ENCODE measurements at places on chromosomes 2 and 18. TPM values are rescaled to one million over a fixed set of nuclear protein-coding genes. Genes with fewer than 3 reads are reported as not detected.

- DNase-seq: no peak
- no peaks in the 10 kb centered on the region for H3K36me3 ChIP-seq
- no peaks in the 10 kb centered on the region for H3K4me1 ChIP-seq
- H3K27ac ChIP-seq: no peak overlapping the region
- no peak overlapping the region for H3K4me3 ChIP-seq
Measured at GRCh38 chr2:198917926-198918720, 539.6 kb downstream of the SATB2 start.

Gene LCLAT1
- 19.5 TPM for total RNA-seq

DNA sequence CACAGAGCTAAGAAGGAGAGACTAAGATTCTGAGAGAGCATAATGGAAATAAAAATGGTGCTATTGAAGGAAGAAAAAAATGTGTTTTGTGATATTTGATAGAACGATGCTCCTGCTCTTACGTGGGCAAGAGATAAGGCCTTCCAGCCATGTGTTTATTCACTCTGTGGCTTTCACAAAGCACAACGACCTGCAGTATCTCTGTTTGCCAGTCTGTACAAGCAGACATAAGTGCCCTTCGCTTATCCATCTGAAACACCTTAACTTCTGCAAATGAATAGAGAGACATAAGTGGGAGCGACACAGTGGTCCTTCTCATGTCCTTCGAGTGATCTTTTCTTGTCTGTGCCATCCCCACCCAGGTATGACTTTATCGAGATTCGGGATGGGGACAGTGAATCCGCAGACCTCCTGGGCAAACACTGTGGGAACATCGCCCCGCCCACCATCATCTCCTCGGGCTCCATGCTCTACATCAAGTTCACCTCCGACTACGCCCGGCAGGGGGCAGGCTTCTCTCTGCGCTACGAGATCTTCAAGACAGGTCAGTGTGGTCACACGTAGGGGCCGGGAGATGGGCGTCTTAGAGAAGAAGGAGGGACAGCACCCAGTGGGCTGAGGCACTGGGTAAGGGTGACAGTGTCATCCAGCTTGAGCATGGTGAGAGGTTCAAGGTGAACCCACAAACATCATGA lies 33.7 kb downstream of the NRP2 start:
- no peak for DNase-seq
- no peak overlapping the region for H3K4me3 ChIP-seq
- peaks cover 76% of the 10 kb centered on the region for H3K4me1 ChIP-seq
- H3K27me3 ChIP-seq: no peaks in the 10 kb centered on the region
- peak overlapping the region; percentile 59 for H3K27ac ChIP-seq

GRCh38 chr2:112629823-112630222 lies 15.9 kb upstream of the SLC20A1 start:
- peaks cover 72% of the 10 kb centered on the region for H3K4me1 ChIP-seq
- H3K4me3 ChIP-seq: no peak overlapping the region
- H3K27me3 ChIP-seq: no peaks in the 10 kb centered on the region
- DNase-seq: no peak
- no peaks in the 10 kb centered on the region for H3K36me3 ChIP-seq

- H3K27ac ChIP-seq: no peak overlapping the region
- H3K27me3 ChIP-seq: no peaks in the 10 kb centered on the region
- DNase-seq: peak; percentile 35
- no peaks in the 10 kb centered on the region for H3K36me3 ChIP-seq
- no peaks in the 10 kb centered on the region for H3K4me1 ChIP-seq
Measured at GRCh38 chr2:128414351-128414750, 95.7 kb upstream of the HS6ST1 start.

Gene IGFBP5
- 500 TPM for total RNA-seq

DNA sequence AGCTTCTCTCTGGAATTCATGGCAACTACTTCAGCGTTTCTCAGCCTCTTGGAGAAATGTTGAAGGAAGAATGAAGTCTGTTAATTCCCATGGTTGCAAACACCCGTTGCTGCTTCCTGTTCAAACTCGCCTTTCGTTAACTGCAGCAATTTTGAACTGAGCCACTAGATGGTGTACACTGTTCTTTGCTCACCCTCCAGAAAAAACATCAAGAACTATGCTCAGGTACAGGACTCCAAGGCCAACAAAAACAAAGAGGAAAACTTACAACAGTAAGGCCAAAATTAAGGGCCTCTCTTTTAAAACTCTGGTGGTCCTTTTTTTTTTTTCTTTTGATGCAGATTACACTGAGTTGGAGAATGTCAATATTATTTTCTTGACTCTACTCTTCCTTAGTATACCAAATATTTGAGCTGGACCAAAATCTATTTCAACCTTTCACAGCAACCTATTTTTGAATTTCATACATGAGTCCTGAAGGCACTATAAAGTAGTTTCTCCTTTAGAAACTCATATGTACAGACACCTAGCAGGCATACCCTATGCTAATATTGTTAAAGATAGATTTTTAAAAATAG lies 58.2 kb downstream of the KLHL14 start:
- H3K4me3 ChIP-seq: no peak overlapping the region
- H3K4me1 ChIP-seq: peaks cover 4% of the 10 kb centered on the region
- no peaks in the 10 kb centered on the region for H3K36me3 ChIP-seq
- no peak overlapping the region for H3K27ac ChIP-seq
- DNase-seq: no peak

DNA sequence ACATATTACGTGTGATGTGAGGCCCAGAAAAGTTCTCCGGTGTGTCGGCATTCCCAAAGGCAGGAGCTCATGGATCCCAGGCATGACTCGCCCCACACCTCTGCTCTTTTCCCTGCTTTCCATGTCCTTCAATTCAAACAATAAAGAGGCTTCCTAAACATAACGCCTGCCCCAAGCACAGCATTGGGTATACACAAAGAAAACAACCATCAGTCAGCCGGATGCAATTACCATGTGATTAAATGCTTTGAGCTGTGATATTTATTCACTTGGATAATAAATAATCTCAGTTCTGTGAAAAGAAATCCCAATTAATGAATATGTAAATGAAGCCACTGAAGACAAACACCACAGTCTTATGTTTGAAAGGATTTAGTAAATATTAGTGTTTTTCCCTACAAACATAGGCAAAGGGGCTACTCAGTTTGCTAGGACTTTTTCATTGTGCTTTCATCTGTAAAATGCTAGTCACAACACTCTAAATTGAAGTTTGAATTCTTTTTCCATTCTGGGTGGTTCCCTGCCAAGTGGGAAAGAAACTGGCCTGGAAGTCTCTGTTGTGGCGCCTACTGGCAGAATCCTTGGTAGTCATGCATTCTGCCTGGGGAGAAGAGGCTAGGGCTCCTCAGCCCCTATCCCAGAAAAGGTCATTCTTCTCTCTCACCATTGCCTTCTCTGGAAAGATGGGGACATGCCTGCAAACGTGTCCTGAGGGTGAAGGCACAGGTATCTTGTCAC lies 144.7 kb downstream of the COL6A3 start:
- peaks cover 45% of the 10 kb centered on the region for H3K4me1 ChIP-seq
- no peaks in the 10 kb centered on the region for H3K27me3 ChIP-seq
- H3K27ac ChIP-seq: no peak overlapping the region
- H3K4me3 ChIP-seq: no peak overlapping the region

DNA sequence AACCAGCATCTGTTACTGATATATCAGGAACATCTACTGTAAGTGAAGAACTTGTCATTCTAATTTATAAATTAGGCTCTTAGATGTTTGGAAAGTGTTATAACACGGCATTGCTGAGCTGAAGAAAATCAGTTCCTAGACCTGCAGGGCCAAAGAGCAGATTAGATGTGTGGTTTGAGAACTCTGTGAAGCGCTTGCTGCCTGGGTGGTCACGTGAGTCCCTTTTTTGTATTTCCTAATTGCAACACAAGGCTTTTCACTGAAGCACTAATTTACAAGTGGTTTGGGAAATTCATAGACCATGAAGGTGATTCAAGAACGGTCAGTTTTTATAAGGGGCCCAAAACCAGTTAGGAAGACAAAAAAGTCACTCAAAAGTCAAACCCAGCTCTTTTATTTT lies 106.9 kb upstream of the SP3 start:
- H3K27ac ChIP-seq: no peak overlapping the region
- DNase-seq: no peak
- H3K4me3 ChIP-seq: no peak overlapping the region
- H3K4me1 ChIP-seq: no peaks in the 10 kb centered on the region

DNA sequence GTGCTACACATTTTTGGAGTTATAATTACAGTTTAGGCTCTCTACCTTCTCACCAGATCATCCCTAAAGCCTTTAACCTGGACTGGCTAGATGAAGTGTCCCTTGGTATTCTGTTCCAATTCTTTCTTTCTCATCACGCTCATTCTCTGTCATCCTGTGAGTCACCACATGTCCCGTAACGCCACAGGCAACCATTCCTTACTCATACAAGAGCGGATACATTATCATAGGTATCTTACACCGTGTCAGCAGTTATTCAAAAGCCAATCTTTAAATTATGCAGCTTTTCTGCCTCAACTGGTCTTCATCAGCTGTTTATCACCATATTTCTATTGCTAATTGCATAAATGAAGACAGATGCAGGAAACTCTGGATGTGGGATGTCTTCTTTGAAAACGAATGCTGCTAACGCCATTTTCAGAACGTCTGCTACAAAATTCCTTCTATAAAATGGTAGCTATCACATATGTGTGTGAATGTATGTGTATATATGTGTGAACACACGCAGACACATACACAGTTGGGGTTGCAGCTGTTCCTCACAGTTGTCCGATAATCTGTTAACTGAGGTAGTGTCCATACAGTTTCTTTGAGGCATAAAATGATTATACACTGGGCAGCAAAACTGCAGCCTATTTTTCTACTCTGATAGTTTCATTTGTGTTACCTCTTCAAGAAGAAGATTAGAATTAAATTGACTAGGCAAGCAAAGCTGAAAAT lies 47.9 kb downstream of the EML6 start:
- peaks cover 3% of the 10 kb centered on the region for H3K36me3 ChIP-seq
- H3K27me3 ChIP-seq: no peaks in the 10 kb centered on the region
- no peak overlapping the region for H3K4me3 ChIP-seq
- no peak overlapping the region for H3K27ac ChIP-seq
- DNase-seq: no peak

DNA sequence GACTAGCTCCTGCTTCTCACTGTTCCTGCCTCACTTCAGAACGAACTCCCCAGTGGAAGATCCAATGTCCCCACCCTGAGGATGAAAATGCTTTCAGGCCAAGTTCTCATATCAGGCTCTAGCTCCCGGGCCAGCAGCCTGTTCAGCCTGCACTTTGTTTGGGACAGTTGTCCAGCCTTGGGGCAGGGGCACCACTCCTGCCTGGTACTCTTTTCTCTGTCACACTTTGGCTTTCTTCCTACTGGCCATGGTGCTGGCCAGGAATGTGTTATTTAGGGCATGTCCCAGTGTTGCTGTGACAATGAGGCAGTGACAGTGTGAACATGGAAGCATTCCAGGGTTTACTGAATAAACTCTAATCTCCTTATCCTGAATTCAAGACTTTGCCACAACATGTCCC lies 154.1 kb downstream of the GALNT14 start:
- DNase-seq: no peak
- no peaks in the 10 kb centered on the region for H3K36me3 ChIP-seq
- peaks cover 3% of the 10 kb centered on the region for H3K4me1 ChIP-seq
- no peak overlapping the region for H3K27ac ChIP-seq
- no peak overlapping the region for H3K4me3 ChIP-seq

- peaks cover 8% of the 10 kb centered on the region for H3K27me3 ChIP-seq
- no peak overlapping the region for H3K27ac ChIP-seq
- H3K4me3 ChIP-seq: no peak overlapping the region
- no peak for DNase-seq
Measured at GRCh38 chr2:199505755-199506403, 48.1 kb upstream of the SATB2 start.

GRCh38 chr2:75494137-75494769 lies 66.5 kb downstream of the EVA1A start:
- DNase-seq: no peak
- H3K27me3 ChIP-seq: no peaks in the 10 kb centered on the region
- H3K4me3 ChIP-seq: no peak overlapping the region
- no peak overlapping the region for H3K27ac ChIP-seq
- H3K36me3 ChIP-seq: peaks cover 8% of the 10 kb centered on the region
- peaks cover 9% of the 10 kb centered on the region for H3K4me1 ChIP-seq

GRCh38 chr2:237512774-237513466 lies 25.9 kb downstream of the MLPH start:
- H3K4me1 ChIP-seq: no peaks in the 10 kb centered on the region
- H3K27ac ChIP-seq: no peak overlapping the region
- no peaks in the 10 kb centered on the region for H3K36me3 ChIP-seq
- DNase-seq: peak; percentile 87

- H3K27me3 ChIP-seq: no peaks in the 10 kb centered on the region
- DNase-seq: no peak
- no peak overlapping the region for H3K27ac ChIP-seq
- H3K4me3 ChIP-seq: no peak overlapping the region
- H3K36me3 ChIP-seq: no peaks in the 10 kb centered on the region
Measured at GRCh38 chr2:140658760-140659692, 1471.8 kb downstream of the LRP1B start.

Gene PLA2R1
- total RNA-seq: 47.7 TPM

- no peaks in the 10 kb centered on the region for H3K4me1 ChIP-seq
- no peak overlapping the region for H3K4me3 ChIP-seq
- no peaks in the 10 kb centered on the region for H3K36me3 ChIP-seq
- H3K27ac ChIP-seq: no peak overlapping the region
Measured at GRCh38 chr2:239606741-239607516, 206.1 kb upstream of the HDAC4 start.

Gene LRP1B
- total RNA-seq: 0.65 TPM

Gene AQP12A
- not detected for total RNA-seq

- no peak overlapping the region for H3K27ac ChIP-seq
- H3K36me3 ChIP-seq: no peaks in the 10 kb centered on the region
- DNase-seq: no peak
- H3K27me3 ChIP-seq: no peaks in the 10 kb centered on the region
- peaks cover 3% of the 10 kb centered on the region for H3K4me1 ChIP-seq
Measured at GRCh38 chr2:54350426-54350825, 94.4 kb upstream of the TSPYL6 start.

GRCh38 chr18:77346208-77346810 lies 96.7 kb downstream of the GALR1 start:
- H3K27me3 ChIP-seq: peaks cover 5% of the 10 kb centered on the region
- no peak overlapping the region for H3K4me3 ChIP-seq
- H3K27ac ChIP-seq: no peak overlapping the region
- DNase-seq: no peak

- H3K4me3 ChIP-seq: no peak overlapping the region
- no peaks in the 10 kb centered on the region for H3K27me3 ChIP-seq
- H3K36me3 ChIP-seq: no peaks in the 10 kb centered on the region
- no peak overlapping the region for H3K27ac ChIP-seq
Measured at GRCh38 chr18:70182548-70182947, 22.9 kb downstream of the RTTN start.

- H3K27me3 ChIP-seq: no peaks in the 10 kb centered on the region
- peaks cover 37% of the 10 kb centered on the region for H3K4me1 ChIP-seq
- no peak overlapping the region for H3K27ac ChIP-seq
Measured at GRCh38 chr2:65388051-65388531, 44.3 kb downstream of the SPRED2 start.

DNA sequence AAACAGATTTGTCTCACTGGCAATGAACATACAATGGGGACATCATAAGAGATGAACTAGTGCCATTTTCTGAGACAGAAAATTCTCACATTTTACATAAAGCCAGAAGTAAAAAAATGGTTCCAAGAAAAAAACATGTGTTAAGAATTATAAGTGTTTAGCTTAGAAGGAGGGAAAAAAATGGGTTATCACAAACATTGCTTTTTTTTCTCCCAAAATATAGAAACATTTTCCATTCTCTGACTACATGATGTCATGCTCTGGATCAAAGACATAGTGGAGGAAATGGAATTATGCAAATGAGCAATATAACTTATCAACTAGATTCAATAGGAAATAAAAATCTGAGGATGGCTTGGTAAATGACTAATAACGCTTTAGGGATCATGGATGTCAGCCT lies 49.8 kb downstream of the SPATS2L start:
- H3K27ac ChIP-seq: peak overlapping the region; percentile 85
- H3K36me3 ChIP-seq: peaks cover 6% of the 10 kb centered on the region
- DNase-seq: no peak
- no peak overlapping the region for H3K4me3 ChIP-seq
- peaks cover 81% of the 10 kb centered on the region for H3K4me1 ChIP-seq
- H3K27me3 ChIP-seq: no peaks in the 10 kb centered on the region

Data from chondrocyte (in vitro differentiated cells).